ENCODE measurements at places on chromosomes 3 and 15.
A peak's percentile ranks its signal among the peaks of the same experiment; 100 is the strongest.

DNA sequence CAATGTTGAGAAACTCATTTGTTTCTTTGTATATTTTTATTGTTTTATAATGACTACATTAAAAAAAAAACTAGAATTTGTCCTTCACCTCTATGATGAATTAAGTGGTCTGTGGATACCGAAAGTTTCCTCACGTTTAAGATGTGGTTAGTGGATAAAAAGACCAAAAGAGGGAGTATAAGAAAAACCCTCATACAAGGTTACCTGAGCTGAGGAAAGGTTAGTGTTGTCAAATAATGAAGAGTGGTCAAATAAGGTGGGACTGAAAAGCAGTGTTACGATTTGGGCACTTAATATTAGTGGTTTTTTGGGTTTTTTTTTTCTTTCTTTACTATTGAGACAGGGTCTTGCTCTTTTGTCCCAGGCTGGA lies 21.2 kb downstream of the RASA2 start:
- no peak for DNase-seq

GRCh38 chr15:89576417-89576773 lies 1.1 kb downstream of the TICRR start:
- peak; percentile 30 for DNase-seq

DNA sequence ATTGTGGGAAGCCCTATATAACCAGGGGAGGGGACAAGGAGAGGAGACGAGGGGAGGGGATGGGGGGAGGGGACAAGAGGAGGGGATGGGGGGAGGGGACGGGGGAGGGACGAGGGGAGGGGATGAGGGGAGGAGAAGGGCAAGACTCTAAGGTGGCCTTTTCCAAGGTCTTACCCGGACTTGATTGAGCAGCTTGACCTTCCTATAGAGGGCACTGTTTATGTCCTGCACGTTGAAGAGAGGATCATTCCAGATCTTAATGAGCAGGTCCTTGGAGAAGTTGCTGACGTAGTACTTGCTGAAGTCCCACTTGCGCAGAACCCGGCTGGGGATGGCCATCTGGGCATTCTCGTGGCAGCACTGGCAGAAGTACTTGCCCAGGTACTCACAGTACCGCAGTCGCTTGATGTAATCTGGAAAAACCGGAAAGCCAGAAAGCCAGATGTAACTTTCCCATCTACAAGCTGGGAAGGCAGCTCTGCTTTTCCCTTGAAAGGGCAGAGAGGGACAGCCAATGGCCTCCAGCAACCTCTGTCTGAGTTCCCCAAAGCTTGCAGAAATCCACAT lies 55.7 kb downstream of the RUBCN start:
- DNase-seq, result no peak

GRCh38 chr3:169554611-169555010 lies 108.9 kb downstream of the MECOM start:
- DNase-seq, result no peak

- no peak for DNase-seq
These were observed 2.3 kb downstream of the RNF13 start for GRCh38 chr3:149815321-149815720.

DNA sequence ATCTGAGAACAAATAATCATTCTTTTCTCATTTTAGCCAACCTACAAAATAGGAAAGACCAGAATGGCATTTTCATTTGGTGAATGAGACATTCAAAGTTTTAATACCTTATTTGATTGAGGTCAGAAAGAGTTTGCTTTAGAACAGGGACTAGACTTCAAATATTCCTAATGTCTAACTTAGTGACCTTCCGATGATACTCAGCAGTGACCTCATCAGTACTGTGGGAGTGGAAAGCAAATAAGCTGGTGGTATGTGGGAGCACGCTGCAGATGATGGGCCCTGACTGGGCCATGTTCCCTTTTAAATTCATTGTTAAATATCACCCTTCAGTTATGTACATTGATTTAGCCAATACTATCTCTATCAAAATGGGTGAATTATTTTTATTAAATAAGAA lies 223.3 kb downstream of the P3H2 start:
- DNase-seq, result no peak

GRCh38 chr3:23747841-23748240 lies 57.9 kb upstream of the UBE2E1 start:
- DNase-seq, result no peak

GRCh38 chr15:56839099-56839498 lies 79.3 kb upstream of the TCF12 start:
- no peak for DNase-seq

GRCh38 chr3:122992676-122993075 lies 34.9 kb downstream of the SEMA5B start:
- DNase-seq, result no peak

- DNase-seq, result no peak
These were observed 68.7 kb downstream of the TRAK1 start for GRCh38 chr3:42159706-42160472.

DNA sequence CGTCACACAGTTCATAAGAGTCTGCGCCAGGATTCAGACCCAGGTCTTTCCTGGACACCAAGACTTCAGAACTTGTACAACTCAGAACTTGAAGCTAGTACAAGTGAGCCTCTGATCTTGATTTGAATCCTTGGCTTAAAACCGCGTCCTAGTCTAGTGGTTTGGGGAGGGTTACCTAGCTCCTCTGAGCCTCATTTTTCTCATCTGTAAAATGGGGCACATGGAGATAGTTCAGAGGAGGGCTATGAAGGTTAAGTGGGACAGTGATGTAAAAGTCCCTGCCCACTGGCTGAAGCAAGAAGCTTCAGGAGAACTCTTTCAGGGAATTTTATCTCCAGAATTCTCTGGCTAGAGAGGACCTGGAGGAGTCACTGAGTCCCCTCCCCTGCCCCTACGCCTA lies 48.7 kb upstream of the LCTL start:
- DNase-seq, result no peak

Data from fibroblast of mammary gland (primary cell).